ENCODE measurements at places on chromosomes 2 and 18.

- no peak for DNase-seq
Measured at GRCh38 chr2:216858312-216858711, 1.6 kb downstream of the TNP1 start.

DNA sequence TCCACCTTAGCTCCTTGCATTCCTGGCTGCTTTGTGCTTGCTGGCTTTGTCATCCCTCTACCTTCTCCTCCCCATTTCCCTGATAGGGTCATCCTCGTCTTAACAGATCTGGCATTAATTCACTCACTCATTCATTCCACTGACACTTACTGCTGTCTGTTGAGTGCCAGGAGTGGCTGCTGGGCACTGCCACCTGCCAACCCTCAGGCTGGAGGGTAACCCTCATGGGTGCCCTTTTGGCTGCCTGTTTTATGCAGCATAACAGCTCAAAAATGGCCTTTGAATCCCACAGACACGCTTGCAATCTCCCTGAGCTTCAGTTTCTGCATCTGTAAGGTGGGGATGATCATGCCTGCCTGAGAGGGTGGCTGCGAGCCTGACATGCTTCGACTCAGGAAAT is 25.2 kb downstream of the FHOD3 start:
- no peak for DNase-seq

- DNase-seq, result no peak
Measured at GRCh38 chr18:25927830-25928229, 162.6 kb downstream of the SS18 start.

GRCh38 chr2:167862782-167863181 is 384.6 kb downstream of the STK39 start:
- DNase-seq, result peak; percentile 56

DNA sequence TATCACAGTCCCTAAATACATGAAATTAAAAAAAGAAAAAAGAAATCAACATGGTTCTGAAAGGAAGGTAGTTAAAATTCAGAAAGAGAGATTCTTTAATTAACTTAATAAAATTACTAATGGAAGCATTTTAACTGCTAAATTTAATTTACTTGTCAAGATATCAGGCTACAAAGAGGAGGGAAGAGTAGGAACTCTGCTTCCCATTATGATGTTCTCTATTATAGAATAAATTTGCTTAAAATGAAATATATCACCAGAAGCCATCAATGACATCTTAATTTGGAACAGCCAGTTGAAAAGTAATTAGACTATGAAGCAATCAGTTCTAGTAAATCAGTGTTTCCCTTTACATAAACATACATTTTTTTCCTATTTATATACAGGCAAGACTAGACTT is 611.8 kb upstream of the FANCL start:
- no peak for DNase-seq

DNA sequence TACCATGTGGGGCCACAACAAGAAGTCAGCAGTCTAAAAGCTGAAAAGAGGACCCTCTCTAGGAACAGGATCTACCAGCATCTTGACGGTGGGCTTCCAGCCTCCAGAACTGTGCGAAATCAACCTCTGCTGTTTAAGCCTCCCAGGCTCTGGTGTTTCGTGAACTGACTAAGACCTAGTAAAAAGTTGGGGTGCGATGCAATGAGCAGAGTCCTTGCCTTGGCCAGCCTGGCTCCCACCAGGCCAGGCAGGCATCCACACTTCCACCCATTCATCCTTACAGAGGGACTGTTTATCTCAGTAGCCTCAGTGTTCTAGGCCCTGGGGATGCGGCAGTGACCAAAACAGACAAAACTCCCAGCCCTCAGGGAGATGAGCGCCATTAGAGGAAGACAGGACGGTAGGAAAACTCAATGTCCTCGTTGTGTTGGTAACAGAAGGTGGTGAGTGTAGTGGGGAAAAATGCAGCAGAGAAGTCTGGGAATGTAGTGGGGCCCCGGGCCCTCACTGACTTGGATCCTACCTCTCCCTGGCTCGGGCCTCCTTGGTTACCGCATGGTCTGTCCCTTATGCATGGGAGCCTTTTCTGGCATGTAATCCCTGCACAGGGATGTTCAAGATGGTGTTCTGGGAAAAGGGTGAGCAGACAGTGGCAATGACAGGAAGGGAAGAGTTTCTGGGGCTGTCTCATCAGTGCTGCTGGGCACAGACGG is 271.8 kb upstream of the HS6ST1 start:
- DNase-seq, result no peak

DNA sequence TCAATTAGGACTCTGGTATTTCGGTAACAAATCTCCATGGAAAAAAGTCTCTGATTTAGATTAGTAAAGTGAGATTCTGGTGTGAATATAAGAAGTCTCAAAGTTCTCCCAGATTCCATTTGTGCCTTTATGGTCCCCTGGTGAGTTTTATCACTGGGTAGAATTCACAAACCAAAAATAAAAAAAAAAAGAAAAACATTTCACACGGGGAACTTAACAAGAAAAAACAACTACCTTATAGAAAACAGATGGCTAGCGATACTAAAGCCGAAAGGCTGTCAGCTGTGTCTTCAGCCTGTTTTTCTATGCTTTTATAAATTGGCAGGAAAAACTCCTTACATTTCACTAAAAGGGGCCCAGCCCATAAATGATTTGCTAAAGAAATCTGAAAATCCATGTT is 50.6 kb downstream of the COL5A2 start:
- peak; percentile 28 for DNase-seq

- no peak for DNase-seq
Measured at GRCh38 chr2:60054571-60055340, 498.7 kb downstream of the BCL11A start.

GRCh38 chr18:10265560-10266333 is 188.7 kb upstream of the APCDD1 start:
- peak; percentile 19 for DNase-seq

- DNase-seq, result no peak
Measured at GRCh38 chr2:236628981-236629605, 59.5 kb downstream of the ACKR3 start.

GRCh38 chr18:60812921-60813320 is 440.3 kb upstream of the MC4R start:
- no peak for DNase-seq

- DNase-seq, result peak; percentile 62
Measured at GRCh38 chr2:96305091-96305978, at the start of gene SNRNP200. SNRNP200 (minus strand) TSS chr2:96305546; CDS start chr2:96305437, 109 bp downstream.

DNA sequence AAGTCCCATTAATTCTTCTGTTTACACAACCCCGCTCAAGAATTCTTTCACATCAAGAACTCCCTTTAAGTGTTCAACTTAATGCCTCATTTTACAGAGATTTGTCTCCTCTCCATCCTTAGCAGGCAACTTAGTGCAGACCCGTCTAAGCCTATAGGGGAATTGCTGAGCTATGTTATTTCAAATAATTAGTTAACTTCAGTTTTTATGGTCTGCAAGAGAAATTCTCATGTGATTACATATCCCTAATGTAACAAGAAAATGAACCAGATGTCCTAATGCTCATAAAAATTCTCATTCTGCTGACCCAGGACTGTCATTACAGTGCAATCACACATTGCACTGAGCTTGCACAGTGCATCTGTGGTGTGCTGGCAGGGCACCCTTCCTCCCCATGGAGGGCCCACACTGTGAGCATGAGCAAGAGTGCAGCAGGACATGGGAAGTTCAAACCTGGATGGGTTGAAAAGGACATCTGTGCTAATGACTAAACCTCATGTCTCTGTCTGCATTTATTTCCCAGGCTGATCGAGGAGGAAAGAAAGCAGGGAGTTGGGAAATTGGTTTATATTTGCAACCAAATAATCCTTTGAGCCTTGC is 97.1 kb downstream of the COL5A2 start:
- no peak for DNase-seq

- no peak for DNase-seq
Measured at GRCh38 chr2:171966235-171966634, 33.5 kb upstream of the METAP1D start.

GRCh38 chr2:112772322-112772721 is 7.9 kb upstream of the CKAP2L start:
- no peak for DNase-seq

DNA sequence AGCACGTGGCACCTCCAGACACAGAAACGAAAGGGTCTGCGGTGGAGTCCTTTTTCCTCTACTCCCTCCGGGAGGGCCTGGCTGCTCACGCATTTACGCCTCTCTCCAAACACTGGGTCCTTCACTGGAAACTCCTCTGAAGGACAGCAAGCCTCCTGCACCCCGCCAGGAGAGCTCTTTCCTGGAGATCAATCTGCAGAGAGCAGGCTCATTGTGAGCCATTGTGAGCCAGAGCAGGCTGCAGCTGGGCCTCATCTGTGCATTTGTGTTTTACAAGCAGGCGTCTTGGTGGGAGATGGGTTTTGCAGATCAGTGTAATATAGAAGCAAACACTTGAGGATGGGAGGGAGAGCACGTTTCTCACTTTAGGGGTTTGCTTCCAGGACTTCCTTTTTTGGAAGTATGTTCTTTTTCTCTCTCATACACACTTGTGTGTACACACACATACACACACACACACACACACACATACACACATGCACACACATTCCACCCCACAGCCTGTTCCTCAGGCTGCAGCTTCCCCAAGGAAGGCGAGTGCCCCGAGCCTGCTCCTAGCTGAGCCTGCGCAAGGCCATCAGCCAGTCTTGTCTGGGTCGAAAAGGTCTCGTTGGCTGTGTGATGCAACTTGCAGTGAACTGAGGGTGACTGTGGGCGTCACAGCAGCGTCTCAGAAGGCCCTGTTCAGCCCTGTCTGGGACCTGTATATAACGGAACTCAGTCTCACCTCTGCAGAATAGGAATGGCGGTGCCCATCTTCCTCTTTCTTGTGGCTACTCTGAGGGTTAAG is 163.5 kb downstream of the GLI2 start:
- no peak for DNase-seq

DNA sequence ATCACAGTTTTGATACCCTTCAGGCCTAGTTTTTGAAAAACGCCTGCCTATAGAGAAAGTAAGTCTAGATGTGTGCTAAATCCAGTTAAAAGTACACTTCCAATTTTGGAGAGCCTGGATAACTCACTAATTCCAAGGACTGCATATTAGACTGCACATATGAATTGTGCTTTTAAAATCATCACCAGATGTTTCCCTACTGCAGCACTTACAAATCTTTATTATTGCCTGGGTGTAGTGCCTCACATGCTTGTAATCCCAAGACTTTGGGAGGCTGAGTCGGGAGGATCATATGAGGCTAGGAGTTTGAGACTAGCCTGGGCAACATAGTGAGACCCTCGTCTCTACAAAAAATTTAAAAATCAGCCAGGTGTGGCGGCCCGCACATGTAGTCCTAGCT is 35.9 kb upstream of the HTR2B start:
- DNase-seq, result no peak

DNA sequence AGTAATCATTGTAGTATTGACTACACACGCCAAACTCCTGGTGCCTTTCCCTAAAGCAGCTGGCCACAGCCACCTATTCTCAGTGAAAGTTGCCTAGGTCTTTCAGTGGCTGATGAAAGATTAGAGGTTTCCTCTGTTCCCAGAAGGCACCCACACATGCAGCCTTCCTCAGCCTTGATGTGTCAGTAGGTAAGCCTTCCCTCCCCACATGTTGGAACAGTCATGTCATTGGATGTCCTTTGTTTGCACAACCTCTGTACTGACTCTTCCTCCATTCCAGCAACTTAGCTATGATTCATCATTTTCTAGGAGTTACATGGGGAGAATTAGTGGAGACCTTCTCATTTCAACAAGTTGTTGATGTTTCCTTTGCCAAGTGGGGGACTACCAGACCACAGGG is 630.8 kb upstream of the SLC39A10 start:
- DNase-seq, result peak; percentile 31

DNA sequence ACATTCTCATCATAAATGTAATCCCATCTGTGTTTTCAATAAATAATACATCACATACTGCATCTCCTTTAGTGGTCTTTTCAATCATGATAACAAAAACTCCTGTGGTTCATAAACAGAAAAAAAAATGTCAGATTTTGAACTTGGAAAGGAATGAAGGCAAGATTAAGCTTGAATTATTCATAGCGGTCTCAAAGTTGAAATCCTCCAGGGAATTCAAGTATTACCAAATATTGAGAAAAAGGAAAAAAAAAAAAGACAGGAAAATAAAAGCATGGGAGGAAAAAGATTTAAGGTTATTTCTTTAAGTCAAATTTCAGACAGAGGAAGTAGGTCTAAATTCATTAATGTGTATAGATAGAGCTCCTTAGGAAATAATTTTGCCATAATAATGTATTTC is 92.1 kb downstream of the COLEC12 start:
- no peak for DNase-seq

- DNase-seq, result peak; percentile 99
Measured at GRCh38 chr18:75408554-75409506, 18.7 kb downstream of the SMIM21 start.

GRCh38 chr2:241208058-241208457 is 19.6 kb downstream of the ANO7 start:
- no peak for DNase-seq

- peak; percentile 72 for DNase-seq
Measured at GRCh38 chr2:188620916-188621315, 329.2 kb downstream of the GULP1 start.

- no peak for DNase-seq
Measured at GRCh38 chr2:112140205-112140802, 2.1 kb downstream of the FBLN7 start.

- no peak for DNase-seq
Measured at GRCh38 chr2:129199501-129199900, 780.0 kb upstream of the RAB6C start.

DNA sequence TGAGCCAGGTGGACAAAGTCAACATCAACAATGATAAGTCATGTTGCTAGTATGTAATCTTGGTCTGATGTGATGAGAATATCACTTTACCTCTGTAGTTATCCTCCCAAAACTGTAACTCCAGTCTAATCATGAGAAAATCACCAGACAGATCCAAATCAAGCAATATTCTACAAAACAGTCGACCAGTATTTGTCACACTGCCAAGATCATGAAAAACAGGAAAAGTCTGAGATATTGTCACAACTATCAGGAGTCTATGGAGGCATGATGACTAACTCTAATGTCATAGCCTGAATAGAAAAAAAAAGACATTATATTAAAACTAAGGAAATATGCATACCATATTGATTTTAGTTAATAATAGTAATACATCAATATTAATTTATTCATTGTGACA is 1883.3 kb upstream of the CELF4 start:
- DNase-seq, result no peak

GRCh38 chr18:41150316-41150715 is 804.7 kb upstream of the PIK3C3 start:
- DNase-seq, result no peak

GRCh38 chr2:88955607-88956006 is 264.1 kb downstream of the RPIA start:
- DNase-seq, result no peak

DNA sequence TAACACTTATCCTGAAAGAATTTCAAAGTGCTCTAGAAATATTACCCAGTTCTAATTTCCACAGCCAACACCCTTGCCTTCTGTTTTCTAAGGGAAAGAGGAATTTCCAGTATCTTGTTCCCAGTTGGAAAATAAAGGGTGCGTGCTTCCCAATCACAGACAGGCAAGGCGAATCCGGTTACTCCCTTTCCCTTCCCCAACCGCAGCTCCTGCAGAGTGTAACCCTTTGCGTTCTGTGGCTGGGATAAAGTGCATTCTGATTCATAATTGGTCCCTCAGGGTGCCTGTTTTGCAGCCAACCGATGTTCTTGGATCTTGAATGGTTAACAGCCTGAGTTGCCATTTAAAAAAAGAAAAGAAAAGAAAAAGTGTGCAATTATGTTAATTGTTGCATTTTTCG is 40.6 kb upstream of the PGAP1 start:
- DNase-seq, result peak; percentile 68

- peak; percentile 22 for DNase-seq
Measured at GRCh38 chr2:159459279-159459678, 157.1 kb downstream of the BAZ2B start.

GRCh38 chr2:121849236-121849635 is 93.8 kb downstream of the TSN start:
- DNase-seq, result no peak

- no peak for DNase-seq
Measured at GRCh38 chr18:61951396-61951795, 58.6 kb upstream of the RNF152 start.
